ENCODE measurements at places on chromosomes 2 and 18.

- no peak for DNase-seq
Measured at GRCh38 chr2:164178835-164179465, 442.3 kb downstream of the GRB14 start.

DNA sequence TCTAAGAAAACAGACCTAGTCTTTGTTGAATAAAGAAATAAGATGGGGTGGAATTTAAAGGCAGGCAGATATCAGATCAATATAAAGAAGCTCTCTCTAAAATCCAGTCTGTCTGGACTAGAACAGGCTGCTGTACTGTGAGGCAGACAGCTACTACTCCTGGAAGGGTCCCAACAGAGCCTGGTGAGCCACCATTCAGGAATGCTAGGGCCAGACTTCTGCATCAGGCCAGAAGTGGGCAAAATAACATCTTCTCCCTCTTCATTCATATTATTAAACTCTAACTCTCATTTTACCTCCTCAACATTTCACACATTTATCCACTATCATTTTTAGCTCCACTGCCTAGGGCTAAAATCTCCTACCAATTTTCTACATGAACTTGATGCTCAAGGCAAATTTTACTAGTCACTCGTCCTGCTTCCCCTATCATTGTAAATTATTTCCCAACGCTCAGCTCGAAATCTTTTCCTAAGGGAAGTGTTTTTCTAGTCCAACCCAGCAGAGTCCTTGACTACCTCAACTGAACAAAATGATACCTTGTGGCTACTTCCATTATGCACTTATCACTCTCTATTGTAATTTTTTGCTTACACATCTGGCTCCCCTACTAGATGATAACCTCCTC is 45.2 kb upstream of the GLS start:
- DNase-seq: no peak

GRCh38 chr2:174775571-174775980 is 11.3 kb upstream of the CHRNA1 start:
- DNase-seq: no peak

- no peak for DNase-seq
Measured at GRCh38 chr18:62418258-62418657, 93.1 kb downstream of the TNFRSF11A start.

Measured in femur (tissue), 1 donor.